Dermis lymphatic vessel endothelial cell (primary cell): ENCODE measurements at places on chromosomes 16 and 17. TPM values are rescaled to one million over a fixed set of nuclear protein-coding genes. Genes with fewer than 3 reads are reported as not detected.

HOXB8 gene
- total RNA-seq, result 0.09 and 1.7 TPM in 2 replicates

ANKRD40CL gene
- not detected in 2 replicates for total RNA-seq

GTF3C1 gene
- total RNA-seq, result 47.0 and 48.4 TPM in 2 replicates

TVP23C gene
- total RNA-seq, result 18.9 and 19.1 TPM in 2 replicates

QPRT gene
- 0.65 TPM in 1 of 2 replicates, not detected in the other for total RNA-seq

ZACN gene
- not detected in 2 replicates for total RNA-seq
